ENCODE measurements at places on chromosomes 6 and 20.

GRCh38 chr20:57912227-57912582 lies 202.4 kb upstream of the PMEPA1 start:
- no peak for DNase-seq

DNA sequence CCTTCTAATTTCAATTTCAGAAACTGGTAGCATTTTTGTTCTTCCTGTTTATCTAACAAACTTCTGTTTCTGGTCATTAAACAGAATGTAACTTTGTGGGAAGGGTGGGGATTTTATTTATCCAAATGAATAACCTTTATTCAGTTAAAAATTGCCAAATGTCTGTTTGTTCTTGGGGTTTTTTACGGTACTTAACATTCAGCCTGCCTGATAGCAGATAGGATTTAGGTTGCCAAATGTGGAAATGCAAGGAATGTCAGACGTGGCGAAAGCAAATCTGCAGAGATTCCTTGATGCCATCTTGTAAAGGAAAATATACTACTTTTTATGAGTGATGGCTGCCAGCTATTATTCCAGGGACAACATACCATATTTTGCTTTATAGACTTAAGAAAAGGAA lies 95.7 kb downstream of the LYRM2 start:
- DNase-seq: no peak

DNA sequence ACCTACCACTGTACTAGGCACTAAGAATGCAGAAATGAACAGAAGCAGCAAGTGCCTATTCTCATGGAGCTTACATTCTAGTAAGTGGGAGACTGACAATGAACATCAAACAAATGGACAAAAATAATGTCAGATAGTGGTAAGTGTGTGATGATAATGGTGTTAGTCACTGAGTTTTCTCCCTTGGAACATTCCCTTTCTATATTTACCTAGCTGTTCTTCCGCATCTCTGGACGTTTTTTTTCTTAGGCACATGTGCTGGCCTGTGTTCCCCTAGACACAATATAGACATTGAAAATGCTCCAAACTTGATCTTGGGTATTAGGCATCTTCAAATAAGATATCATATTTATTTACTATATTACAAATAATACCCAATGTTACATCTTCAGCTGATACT lies 218.1 kb upstream of the GJE1 start:
- DNase-seq: no peak

GRCh38 chr6:168026925-168027324 lies 29.5 kb downstream of the KIF25 start:
- no peak for DNase-seq

DNA sequence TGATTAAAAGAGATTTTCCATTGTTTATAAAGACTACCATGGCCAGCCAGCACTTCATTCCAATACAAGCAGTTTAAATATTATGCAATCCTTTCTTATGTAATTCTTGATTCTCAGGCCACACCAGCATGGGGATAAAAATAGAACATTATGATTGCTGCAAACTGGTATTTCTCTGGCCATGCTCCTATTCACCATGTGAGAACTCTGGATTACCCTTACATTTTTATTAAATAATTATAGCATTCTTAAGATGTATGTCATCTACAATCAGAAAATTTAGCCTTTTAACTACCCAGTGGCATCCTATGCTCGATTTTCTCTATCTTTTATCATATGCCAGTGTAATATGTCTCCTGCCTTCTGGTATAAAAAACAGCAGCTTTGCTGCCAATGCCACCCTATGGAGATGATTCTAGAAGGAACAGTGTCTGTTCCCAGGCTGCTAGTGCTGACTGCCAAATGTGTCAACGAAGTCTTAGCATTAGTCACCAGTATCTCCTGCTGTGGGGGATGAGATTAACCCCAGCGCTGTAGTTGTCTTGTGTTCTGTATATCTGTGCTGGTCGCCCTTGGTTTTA lies 501.4 kb downstream of the BCKDHB start:
- DNase-seq: peak; percentile 89

DNA sequence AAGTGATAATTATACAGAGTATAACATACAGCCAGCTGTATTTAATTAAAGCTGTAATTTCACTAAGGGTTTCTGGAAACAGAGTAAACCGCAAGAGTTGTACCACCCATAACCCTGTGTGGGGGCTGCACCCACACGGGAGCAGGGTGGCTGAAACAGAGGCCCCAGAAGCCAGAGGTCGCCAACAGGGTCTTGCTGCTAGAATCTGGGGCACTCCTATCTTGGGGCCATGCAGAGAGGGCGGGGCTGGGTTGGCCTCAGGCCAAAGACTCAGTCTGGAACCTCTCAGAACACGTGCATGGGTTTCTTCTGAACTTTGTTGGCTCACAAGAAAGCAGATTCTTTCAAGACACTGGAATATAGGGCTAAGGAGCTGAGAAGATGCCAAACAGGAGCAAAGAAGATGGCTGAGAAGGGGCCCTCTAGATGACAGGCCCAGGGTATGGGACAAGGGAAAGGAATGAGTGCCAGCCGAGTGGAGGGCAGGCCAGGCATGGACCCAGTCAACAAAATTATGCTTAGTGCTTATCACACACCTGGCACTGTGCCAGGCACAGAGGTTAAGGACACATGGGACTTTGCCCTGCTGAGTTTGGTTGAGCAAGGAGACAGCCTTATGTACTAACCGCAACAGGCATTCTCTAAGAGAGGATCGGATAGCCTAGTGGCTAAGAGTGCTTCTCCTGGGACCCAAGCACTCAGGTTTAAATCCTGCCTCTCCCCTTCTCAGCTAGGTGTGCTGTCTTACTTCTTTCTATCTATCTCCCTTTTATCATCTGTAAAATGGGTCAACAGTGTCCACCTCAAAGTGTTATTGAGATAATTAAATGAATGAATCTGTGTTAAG lies 96.6 kb upstream of the FOXP4 start:
- DNase-seq: peak; percentile 27

DNA sequence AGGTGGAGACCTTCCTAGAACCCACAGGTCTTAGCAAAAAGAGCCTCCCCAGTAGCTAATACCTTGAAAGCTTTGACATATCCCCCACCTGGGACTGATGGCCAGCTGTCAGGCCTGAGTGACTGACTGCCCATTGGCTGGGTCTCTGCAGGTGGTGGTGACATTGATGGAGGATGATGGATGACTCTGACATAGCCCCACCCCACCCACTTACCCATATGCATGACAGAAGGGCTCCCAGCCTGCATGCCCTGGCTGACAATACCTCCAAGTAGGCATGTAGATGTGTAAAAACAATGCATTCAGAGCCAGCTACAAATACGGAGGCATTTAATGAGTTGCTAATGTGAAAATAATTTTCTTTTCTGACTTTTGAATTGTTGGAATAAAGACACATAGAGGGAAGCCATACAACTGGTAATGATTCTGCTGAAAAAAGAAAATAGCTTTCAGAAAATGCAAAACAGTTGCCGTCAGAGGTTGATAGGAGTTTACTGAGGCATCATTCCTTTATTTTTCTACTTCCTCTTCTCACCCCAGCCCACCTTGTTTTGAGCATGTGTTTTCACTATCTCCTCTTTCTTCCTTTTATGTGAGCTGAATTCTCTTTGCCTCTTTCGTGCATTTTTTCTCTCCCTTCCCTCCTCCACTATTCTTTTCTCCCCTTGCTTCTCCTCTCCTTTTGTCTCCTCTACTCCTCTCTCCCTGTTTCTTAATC lies 70.6 kb downstream of the OLIG3 start:
- no peak for DNase-seq

DNA sequence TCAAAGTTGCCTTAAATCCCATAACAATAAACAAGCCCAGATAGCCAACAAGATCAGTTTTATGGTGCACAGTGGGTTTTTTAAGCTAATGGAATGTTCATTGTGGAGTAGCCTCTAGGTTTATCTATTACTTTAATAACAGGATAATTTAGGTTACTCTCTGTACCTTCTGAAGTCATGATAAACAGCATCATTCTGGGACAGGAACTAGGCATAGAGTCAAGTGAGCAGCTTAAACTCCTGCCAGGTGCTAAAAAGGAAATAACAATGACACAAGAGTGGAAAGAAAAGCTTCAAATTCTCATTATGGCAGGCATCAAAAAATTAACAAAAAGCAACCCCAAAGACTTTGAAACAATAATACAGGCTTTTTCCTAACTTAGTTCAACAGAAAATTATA lies 228.8 kb downstream of the HACE1 start:
- DNase-seq: no peak

GRCh38 chr6:1792989-1793388 lies 183.3 kb downstream of the FOXC1 start:
- DNase-seq: no peak

DNA sequence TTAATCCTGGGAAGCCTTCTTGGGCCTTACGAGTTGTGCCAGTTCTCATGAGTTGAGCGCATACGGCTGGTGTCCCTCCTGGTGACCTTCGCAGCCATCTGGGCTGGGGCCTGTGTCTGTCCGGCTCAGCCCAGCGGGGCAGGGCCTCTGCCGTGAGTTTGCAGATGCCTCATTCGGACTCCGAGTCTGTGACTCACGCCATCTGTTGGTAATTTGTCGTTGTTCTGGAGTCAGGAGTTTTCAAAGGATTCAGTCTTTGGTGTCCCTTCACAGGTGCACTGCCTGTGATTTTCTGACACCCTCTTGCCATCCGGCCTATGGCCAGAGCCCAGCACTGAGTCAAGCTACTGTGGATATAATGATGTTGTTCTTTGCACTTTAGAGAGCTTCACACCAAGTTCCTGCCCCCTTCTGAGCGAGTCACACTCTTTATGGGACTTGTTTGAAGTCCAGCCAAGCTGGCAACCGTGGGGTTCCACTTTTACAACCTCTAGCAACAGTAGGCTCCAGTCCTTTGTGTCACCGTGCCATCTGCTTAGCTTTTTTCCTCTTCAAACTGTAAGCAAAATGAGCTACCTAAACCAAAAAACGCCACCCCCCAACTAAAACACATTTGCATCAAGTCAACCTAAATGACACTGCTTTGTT lies 175.6 kb downstream of the AIG1 start:
- no peak for DNase-seq

- DNase-seq: no peak
These were observed 127.7 kb upstream of the CST7 start for GRCh38 chr20:24821391-24821790.

GRCh38 chr20:4602297-4602631 lies 119.4 kb upstream of the PRND start:
- no peak for DNase-seq

DNA sequence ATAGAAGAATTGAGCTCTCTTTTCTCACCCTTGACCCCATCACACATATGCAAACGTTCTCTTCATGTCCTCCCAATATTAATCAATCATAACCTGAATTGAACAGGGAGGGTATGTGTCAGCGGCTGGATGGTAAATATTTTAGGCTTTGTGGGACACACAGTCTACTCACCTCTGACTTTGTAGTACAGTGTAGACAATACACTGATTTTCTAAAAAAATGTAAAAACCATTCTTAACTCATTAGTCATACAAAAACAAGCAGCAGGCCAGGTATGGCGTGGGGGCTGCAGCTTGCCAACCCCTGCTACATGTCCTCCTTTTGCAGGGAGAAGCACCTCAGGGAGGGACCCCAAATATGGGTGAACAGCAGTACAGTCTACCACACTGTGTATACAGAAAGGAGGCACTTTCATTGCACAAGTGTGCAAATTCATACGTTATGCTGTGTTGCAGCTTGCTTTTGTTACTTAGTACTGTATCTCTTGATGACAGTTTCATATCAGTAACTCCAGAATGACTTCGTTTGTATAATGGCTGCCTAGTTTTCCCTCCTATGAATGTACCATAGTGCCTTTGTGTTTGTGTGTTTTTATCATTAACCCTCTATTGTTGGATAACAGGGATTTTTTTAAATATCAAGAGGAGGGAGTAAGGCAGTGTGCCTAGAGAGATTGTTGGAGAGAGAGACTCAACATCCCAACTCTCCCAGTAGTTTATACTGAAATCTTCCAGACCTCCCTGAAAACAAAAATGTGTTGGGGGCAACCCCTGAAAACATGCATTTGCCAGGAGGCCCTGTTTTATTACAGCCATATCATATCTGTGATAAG lies 214.3 kb downstream of the ZMYND8 start:
- no peak for DNase-seq

- DNase-seq: peak; percentile 83
These were observed 7.6 kb downstream of the CD93 start for GRCh38 chr20:23078351-23079015.

GRCh38 chr6:126075335-126076071 lies 89.2 kb downstream of the TRMT11 start:
- DNase-seq: no peak

- no peak for DNase-seq
These were observed 770 bp downstream of the TCF19 start for GRCh38 chr6:31158863-31159855.

GRCh38 chr6:7559651-7560385 lies 18.3 kb downstream of the DSP start:
- DNase-seq: peak; percentile 72

DNA sequence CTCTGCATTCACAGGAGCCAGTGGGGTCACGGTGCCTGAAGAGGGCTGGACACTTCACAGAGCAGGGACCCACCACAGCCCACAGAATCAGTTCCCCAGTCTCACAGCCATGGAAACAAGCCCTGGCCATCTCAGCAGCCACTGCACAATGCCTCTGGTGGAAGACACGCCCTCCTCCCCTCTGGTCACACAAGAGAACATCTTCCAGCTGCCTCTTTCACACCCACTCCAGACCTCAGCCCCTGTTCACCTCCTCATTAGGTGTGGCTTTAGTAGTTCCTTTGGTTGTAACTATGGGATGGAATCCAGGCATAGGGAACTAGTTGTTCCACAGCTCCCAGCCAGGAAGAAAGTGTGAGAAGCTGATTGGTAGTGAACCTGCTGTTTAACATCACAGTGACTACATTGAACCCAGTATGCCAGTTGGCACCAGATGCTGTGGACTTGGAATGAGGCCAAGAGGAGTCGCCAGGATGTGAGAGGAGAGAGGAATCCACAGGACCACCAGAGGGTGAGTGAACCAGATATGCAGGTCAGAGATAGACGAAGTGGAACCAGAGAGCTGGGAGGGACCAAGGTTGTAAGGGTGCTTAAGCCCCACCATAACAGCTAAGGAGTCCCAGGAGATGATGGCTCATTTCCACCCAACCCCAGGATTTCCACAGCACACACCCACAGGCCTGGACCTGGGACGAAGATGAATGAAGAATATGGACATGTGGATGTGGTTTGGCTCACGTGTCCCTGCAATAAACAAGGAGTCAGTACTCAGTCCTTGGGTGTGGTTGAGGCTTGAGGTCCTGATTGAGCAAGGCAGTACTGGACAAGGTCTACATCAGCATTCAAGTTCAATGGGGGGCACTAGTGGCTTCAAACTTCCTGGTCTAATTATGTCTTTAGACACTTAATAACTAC lies 8.8 kb upstream of the BTN3A3 start:
- peak; percentile 78 for DNase-seq

GRCh38 chr6:30101444-30102413 lies 11.2 kb downstream of the TRIM31 start:
- peak; percentile 84 for DNase-seq

DNA sequence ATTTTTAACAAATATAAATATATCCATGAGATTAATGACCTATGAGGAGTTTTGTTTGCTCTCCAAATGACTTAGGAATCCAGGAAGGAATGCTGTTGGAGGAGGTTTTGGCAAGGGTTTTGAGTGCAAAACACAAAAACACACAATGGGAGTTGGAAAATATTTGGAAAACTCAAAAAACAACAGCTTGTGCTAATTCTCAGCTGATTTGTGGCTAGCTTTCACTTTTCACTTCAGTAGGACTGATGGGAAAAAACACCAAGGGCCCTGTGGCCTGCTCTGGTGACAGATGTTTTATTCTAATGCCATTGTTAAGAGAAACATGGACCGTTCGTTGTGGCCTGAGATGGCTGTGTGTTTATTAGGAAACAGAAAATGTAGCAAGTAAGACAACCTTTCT lies 113.9 kb downstream of the ALDH8A1 start:
- no peak for DNase-seq

- peak; percentile 74 for DNase-seq
These were observed 53.7 kb downstream of the JARID2 start for GRCh38 chr6:15299430-15300131.

Measured in amniotic epithelial cell (primary cell).